Activated T-helper 1 cell treated with anti-CD3 and anti-CD28 coated beads, Interleukin-12 subunit alpha, Interleukin-12 subunit beta, Interleukin-2, Interleukin-4 antibody, amounts not matched to agents 30 ng/mL and 10 ng/mL and 1 ng/mL, durations not matched to agents 14 hours and 24 hours and 36 hours (primary cell): ENCODE measurements at places on chromosomes 2 and 18.

- DNase-seq = no peak
Observed at GRCh38 chr2:238964544-238965067, 116.7 kb downstream of the TWIST2 start.

- no peak for DNase-seq
Observed at GRCh38 chr2:226862623-226863022, 26.8 kb downstream of the RHBDD1 start.

GRCh38 chr2:75896779-75897366 lies 186.2 kb upstream of the GCFC2 start:
- DNase-seq = no peak

GRCh38 chr2:168934826-168935225 lies 33.7 kb downstream of the G6PC2 start:
- DNase-seq = no peak

DNA sequence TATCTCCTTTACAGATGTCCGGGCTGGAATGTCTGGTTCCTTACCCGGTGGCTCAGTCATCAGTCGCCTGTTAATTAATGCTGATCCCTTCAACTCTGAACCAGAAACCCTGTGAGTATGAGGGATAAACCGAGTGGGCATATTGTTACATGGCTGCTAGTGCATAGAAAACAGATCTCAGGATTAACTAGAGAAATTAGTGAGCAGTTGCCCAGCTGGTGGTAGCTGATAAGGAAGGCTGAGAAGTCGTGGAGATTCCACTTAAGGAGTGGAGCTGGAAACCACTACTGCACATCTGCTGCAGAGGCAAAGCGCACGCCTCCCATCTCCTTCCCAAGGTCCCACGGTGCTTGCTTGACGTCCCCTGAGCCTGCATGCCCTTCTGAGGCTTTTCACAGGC lies 97.7 kb downstream of the DGKD start:
- no peak for DNase-seq

DNA sequence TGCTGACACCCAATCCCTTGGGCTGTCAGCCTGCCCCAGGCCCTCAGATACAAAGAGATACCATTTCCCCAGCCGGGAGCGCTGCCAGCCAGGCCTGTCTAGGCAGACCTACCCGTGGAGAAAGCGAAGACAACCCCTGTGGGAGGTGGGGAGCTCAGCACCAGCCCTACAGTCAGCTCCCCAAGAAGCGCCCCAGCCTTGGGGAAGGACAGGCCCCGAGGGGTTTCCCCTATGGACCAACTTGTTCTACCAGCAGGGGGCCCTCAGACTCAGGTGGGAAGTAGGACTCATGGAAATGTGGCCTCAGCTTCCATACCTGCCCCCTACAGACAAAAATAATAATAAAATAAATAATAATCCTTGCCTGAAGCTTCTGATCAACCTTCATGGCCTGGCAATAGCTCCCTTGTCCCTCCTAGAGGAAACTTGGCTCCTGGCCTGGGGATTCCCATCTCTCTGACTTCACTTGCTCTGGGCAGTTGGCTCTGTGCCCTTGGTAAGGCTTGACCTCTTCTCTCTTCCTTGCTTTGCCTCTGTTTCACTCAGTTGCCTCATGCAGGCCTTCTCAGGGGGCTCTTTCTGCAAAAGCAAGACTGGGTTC lies 7.0 kb downstream of the SLC35F6 start:
- DNase-seq = no peak

DNA sequence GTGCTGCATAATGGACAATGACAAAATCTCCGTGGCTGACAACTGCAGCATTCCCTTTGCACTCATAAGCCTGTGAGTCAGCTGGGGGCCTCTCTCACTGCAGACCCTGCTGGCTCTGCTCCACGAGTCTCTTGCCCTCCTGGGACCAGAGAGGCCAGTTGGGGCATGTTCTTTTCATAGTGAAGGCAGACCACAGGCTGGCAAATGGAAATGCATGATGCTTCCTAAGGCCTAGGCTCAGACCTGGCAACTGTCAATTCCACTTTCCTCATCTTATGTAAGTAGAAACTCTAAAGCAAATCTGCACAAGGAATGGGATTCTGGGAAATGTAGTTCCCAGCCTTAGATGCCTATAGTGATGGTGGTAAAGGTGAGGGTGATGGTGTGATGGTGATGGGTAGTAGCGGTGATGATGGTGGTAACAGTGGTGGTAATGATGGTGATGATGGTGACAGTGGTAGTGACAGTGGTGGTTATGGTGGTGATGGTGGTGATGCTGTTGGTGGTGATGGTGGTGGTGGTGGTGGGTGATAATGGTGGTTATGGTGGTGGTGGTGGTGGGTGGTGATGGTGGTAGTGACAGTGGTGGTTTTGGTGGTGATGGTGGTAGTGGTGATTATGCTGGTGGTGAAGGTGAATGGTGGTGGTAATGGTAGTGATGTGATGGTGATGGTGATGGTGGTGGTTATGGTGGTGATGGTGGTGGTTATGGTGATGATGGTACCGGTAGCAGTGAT lies 185.8 kb upstream of the ARL4C start:
- DNase-seq = no peak
